CD4-positive, alpha-beta T cell treated with Interleukin-17A for 1 hour (primary cell): ENCODE measurements at places on chromosomes 16 and 17.

DNA sequence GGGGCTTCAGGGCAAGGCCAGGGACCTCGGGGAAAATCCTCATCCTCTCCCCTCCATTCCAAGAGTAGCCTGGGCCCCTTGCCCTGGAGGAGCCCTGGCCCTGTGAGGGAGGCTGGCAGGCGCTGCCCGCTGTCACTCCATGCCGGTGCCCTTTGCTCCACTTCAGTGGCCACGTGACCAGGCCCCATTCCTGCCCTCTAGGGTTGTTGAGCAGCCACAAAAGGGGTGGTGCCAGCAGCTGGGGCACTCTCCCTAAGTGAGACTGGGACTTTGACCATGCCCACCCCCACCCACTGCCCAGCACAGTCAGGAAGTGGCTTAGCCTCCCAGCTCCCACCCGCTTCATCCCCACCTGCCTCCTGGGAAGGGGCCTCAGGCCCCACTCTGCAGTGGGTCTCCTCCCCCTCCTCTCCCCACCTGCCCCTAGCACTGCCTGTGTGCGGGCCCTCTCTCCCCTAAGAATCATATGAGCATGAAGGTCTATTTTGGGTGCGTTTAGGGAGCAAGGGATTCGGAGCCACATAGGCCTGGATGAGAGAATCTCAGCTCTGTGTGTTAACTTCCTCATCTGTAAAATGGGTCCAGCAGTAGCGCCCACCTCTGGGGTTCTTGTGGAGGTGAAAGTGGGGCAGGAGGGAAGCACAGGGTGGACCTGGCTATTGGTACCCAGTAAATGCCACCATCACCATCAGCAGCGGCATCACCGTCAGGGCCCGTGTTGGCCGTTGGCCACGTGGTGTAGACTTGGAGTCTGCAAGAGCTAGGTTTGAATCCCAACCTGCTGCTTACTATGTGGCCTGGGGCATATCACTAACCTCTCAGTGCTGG is 7.2 kb downstream of the PDK2 start:
- DNase-seq: no peak

GRCh38 chr17:13036751-13037150 is 18.9 kb upstream of the ELAC2 start:
- no peak for DNase-seq

GRCh38 chr17:46822388-46822921 is 4.0 kb upstream of the WNT3 start:
- DNase-seq: no peak

DNA sequence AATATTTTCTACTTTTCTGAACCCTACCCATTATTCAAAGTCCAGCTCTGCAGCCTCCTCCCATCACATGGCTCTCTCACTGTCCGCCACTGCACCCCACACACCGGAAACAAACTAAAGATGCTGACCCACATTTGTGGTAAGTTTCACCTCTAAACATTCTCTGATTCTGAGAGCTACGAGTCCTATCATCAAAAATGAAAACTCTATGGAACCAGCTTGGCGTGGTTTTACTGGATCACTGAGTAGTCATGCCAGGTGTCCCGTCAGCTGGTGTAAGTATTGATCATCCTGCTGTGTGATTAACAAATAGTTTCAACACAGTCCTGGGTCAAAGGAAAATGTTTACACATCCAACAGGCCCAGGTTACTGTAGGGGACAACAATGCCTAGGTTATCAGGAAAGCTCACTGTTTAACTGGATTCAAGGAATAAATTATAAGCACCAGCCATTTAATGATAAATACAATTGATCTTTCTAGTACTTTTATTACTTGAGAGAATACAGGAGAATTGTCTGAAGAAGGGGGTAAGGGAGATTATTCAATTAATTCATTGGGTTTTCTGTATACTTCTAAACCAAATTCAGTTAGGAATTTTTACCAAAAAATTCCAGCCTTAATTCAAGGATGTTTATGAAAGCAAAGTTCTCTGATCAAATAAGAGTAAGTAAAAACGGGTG is 33.9 kb downstream of the CYTH1 start:
- DNase-seq: peak; percentile 67

DNA sequence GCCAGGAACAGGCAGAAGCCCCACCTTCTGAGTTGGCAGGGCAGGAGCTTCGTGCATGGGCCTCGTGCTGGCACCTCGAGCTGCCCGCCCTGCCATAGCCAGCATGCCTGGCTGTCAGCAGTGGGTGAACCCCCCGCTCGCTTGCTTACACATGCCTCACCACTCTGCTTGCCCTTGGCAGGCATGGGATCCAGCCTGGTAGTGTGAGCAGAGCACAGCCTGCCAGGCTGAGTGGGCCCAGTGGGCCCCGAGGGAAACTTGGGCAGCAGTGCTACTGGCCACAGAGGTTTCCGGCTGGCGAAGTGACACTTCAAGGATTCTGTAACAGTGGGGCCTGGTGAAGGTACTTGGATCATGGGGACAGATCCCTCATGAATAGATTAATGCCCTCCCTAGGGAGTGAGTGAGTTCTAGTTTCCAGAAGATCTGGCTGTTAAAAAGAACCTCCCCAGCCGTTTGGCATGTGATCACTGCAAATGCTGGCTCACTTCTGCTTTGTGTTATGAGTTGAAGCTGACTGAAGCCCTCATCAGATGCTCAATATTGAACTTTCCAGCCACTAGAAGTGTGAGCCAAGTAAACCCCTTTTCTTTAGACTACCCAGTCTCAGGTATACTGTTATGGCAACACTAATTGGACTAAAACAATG is 114.7 kb downstream of the BCAS3 start:
- no peak for DNase-seq

DNA sequence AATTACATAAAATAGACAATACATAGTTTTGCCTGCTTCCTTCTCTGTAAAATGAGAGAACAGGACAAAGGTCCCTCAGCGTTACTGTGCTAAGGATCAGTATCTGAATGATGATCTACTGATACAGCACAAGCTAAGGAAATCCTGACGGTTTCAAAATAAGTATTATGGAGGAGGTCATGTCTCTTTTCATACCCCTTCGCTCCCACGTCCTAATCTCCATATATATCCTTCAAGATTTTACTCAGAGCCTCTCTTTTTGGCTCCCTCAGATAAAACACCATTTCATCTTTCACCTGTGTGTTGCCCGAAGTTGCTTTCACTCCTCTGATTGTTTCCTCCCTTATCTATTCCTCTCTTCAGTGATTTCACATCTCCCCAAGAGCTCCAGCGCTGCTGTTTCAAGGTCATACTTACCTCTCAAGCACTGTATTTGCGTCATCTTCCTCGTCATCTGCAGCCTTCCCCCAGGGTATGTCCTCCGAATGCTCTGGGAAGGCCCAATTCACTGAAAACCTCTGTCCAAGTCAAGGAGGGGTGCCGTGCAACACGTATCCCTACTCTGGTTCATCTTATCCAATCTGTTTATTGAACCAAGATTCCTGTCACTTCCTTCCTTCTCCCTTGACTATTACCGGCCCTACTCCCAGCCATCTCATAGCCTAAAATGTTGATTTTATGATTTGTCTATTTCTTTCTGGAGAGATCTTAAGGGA is 1.2 kb upstream of the BLTP2 start:
- DNase-seq: peak; percentile 7

DNA sequence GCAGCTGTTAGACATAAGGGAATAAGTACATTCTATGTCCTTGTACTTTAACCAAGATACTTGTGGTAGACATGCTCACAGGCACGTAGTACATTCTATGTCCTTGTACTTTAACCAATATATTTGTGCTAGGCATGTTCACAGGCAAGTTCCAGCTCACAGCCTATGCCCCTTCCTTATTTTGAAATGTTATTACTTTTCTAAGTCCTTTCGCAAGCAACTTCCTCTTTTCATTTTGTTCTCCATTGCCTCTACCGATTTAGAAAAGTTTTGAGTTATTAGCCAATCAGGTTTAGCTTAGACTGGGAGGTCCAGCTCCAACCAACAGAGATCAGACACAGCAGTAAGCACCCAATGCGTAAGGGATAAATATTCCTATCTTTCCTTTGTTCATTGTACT is 60.1 kb upstream of the NUDT7 start:
- DNase-seq: no peak

DNA sequence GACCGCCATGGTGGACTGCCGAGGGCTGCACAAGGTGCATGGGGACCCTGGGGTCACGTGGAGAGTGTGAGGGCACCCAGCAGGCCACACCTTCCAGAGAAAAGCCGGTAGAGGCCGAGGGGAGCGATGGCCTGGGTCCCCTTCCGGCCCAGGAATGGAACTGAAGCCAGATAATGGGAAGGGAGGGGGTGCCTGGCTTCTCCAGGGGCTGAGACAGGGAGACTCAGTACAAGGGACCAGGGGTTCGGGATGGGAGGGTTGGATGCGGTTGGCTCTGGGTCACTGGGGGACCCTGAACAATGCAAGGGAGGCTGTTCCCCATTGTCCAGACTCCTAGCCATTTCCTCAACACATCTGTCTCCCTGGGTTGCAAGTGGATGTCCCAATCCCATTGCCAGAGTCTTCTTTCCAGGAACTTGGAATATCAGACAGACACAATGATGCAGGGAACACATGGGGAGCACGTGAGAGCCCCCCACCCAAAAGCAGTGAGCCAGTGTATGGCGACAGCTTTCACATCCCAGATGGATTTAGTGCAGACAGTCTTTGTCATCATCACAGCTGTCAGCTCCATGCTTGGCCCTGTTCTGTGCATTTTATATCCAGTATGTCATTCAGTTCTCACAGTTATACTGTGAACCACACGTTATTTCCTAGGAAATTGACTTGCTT is 23.6 kb upstream of the DNAI2 start:
- DNase-seq: no peak

GRCh38 chr17:43211123-43211479 is 574 bp upstream of the TMEM106A start:
- peak; percentile 15 for DNase-seq

DNA sequence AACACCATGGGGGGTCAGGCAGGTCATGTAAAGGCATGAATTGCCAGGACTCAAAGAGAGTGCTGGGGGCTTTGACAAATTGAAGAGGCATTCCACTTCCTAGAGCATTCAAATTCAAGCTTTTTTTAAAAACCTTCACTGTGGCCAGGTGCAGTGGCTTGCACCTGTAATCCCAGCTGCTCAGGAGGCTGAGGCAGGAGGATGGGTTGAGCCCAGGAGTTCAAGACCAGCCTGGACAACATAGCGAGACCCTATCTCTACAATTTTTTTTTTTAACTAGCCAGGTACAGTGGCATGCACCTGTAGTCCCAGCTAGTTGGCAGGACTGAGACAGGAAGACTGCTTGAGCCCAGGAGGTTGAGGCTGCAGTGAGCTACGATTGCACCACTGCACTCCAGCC is 17.2 kb downstream of the ABCC12 start:
- no peak for DNase-seq

- DNase-seq: no peak
Observed at GRCh38 chr16:55297062-55297909, 26.7 kb upstream of the IRX6 start.

- DNase-seq: peak; percentile 42
Observed at GRCh38 chr17:68383443-68384321, 73.6 kb downstream of the WIPI1 start.

DNA sequence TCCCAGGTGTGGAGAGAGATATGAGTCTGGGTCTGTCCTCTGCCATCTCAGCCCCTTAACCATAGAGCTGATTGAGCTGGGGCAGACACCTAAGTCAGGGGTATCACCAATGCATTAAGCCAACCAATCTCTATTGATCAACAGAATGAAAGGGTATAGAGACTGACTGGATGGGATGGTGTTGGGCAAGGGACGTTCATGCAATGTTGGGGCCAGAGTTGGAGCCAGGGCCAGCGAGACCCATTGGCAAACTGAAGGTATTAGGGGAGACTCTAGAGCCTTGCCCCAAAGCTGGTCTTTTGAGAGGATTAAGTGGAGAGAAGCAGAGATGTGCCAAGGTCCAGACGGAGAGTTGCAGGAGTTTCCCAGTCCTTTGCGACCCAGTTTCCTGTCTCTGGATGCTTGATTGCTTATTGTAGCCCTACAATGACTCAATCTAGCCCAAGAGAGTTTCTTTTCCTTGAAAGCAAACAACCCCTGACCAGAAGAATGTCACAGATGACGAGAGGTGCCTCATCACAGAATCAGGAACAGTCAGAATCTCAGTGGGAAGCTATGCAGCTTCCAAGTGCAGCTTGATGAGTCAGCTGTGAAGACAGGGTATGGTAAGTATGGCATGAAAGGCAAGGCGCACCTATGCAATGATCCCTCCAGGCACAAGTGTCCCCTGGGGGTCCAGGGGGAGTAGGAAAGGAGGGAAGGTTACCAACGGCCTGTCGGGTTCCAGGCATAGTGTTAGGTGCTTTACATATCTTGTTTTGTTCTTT is 137.2 kb downstream of the UTP18 start:
- DNase-seq: no peak

- DNase-seq: no peak
Observed at GRCh38 chr16:60792437-60792836, 1243.8 kb downstream of the CDH8 start.

DNA sequence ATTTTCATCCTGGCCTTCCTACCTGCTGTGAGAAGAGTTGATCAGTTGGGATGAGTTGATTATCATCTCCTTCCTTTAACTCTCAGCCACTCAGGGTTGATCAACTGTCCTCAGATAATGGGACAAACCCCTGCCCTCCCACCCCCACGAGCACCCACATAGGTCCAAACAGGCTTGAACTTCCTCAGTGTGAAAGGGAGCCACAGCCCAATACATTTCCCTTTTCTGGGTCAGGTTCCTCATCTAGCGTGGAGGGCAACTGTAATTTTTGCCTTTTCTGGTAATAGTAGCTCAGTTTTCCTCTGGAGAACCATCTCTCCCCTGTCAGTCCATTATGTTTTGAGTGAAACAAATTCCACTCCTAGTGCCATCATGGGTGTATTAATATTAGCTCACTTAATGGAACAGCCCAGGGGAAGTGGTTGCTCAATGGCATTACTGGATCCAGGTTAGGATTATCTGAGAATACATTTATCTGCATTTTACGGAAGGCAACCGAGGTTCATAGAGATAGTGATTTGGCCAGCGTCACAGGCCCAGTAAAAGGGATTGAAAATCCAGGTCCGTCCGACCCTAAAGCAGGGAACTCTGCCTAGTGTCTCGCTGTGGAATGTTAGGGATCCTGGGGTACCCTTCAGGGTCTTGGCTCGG is 476 bp upstream of the LPCAT2 start:
- no peak for DNase-seq

DNA sequence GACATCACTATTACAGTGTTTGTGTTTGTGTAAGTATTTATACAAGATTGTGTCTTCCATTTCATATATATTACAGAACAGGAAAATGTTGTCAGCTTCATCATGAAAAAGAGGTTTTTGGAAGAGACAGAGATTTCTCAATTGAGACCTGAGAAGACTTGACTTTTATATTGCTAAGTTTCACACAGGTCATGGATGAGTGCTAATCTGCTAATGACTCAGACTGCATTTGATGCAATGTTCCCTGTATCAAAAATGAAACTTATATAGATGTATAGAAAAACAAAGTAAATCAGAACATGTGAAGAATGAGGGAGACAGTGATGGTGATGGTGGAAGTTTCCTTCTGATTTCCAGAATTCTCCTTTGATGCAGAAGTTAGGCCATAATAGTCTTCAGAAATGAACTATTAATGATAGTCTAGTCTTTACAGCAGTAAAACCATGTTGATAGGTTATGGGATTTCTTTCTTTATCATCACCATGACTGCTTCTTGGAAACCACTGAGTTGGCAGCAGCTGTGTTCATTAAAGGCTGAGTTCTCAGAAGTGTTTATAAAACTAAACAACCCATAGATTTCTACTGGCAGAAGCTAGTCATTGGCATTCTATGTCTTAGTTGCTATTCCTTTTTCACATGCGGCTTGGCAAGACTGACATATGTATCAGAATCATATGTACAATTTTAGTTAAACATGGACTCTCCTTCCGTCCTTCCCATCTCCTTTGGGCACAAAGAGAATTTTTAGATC is 56.1 kb downstream of the PCTP start:
- DNase-seq: no peak

- no peak for DNase-seq
Observed at GRCh38 chr16:68503334-68503733, 35.8 kb upstream of the ZFP90 start.
